Activated CD8-positive, alpha-beta memory T cell treated with anti-CD3 and anti-CD28 coated beads for 4 hours (primary cell): ENCODE measurements at places on chromosomes 3 and 15.

DNA sequence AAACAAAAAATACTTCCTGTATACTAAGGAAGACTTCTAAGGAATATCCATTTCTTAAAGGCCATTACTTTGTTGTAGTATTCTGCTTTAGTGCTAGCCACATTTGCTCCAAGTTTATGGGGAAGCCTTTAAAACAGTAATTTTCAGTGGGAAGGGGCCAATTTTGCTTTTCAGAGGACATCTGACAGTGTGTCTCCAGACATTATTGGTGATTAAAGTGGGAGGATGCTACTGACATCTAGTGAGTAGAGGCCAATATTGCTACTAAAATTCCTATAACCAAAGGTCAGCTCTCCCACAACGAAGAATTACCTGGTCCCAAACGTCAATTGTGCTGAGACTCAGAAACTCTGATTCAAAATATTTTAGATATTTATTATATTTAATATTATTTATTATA, 24.8 kb downstream of the SLC28A2 start:
- DNase-seq = no peak

DNA sequence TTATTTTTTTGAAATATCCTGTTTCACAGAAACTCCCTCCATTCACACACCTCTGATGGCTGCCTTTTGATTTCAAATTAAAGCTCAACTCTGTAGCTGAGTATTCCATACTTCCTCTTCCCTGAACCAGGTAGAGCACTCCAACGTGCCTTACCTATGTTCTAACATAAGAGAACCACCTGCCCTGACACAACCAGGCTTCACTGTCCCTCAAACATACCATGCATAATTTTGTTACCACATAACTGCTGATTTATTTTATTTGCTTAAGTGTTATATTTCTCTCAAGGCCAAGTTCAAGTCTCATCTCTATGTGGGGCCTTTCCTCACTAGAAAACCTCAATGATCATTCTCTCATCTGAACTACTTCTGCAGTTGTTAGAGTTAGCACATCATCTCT, 209.7 kb downstream of the P3H2 start:
- DNase-seq = no peak

DNA sequence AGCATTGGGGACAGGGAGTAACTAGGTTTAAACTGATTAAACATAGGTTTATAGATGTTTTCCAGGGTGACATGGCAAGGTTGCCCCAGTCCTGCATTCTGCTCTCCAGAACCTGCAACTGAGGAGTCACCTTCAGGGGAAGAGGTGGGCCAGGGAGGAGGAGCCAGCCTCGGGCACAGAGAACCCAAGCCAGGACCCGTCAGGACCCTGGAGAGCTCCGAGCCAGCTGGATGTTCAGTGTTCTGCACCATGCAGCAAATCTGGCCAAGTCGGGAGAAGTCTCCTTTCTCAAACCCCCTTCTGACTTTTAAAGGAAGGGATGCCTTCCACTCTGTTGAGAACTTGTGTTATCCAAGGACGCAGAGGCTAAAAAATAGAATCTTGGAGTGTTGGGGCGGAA, 62.1 kb upstream of the SLC6A11 start:
- DNase-seq = no peak

- no peak for DNase-seq
Observed at GRCh38 chr15:50968353-50968752, 59.9 kb downstream of the AP4E1 start.

- no peak for DNase-seq
Observed at GRCh38 chr3:73727854-73728253, 103.1 kb upstream of the PDZRN3 start.

- no peak for DNase-seq
Observed at GRCh38 chr3:12829404-12829803, 12.0 kb downstream of the RPL32 start.

GRCh38 chr3:45560281-45560971, 34.1 kb upstream of the LIMD1 start:
- no peak for DNase-seq

GRCh38 chr3:127860211-127860696, 37.9 kb upstream of the MGLL start:
- no peak for DNase-seq

DNA sequence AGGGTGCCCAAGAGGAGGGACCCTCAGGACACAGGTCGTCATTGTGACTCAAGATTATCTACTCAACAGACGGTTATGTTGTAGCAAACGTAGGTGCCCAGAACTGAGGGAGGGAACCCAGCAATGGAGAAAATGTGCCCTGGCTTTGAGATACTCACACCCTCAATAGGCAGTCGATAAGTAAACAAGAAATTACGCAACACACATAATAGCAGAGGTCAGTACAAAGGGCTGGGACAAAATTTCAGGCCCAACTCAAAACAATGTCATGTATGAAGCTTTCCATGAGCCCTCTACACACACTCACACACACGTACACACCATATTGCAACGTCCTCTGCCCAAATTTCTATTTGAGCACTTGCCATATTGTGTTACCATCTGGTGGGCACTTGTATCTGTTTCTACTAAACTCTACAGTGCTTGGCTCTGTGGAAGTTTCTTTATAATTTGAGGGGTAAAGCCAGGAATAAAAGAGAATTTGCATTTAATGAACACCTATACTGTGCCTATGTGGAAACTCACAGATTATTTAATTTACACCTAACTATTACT, 114.6 kb upstream of the TRIM42 start:
- DNase-seq = no peak

GRCh38 chr15:64249406-64249805, 86.6 kb upstream of the PPIB start:
- DNase-seq = no peak

DNA sequence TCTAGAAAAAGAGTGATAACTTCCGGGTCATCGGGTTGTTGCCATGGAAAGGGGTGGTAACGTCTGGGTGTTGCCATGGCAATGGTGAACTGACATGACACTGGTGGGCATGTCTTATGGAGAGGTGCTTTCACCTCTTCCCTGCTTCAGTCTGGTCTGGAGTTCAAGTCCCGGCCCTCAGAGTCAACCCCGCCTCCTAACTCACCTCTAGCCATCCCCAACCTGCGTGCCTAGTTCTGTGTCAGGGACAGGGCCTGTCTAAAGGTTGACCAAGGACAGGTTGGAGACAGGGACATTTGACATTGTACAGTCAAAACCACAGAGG, 96.0 kb downstream of the LSM3 start:
- DNase-seq = no peak

DNA sequence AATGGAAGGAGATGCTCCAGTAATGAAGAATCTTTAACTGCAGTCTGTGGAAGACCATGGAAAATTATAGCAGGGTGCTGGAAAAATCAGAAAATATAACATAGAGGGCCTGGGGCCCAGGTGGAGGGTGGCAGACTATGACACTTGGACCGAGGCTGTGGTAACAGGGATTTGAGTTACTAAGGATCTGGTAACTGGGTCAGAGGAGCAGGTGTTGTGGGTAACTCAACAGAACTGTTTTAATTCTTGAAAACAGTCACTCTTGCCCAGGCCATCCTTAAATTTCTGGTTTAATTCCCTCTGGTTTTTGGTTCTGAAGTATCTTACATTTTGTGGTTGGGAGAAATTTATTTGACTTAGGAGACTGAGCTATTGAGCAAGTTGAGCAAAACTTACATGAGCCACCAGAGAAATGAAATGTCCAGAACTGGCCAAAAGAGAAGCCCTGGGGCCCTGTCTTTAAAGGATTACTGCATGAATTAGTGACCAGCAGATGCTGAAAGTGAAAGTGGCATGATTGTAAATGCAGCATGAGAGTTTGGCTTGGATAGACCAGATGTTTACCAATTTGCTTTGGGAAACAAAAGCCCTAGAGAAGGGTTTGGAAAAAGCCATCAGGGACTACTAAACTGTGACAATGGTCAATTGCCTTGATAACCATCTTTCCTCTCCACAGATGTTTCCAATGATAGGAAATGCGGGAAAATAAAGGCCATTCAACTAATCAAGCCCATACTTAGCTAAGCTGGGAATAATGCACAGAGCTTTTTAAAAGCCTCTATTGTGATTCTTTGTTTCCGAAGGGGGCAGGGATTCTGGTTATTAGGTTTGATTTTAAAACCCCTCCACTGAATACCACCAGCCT, 374.9 kb upstream of the TGFBR2 start:
- DNase-seq = no peak

DNA sequence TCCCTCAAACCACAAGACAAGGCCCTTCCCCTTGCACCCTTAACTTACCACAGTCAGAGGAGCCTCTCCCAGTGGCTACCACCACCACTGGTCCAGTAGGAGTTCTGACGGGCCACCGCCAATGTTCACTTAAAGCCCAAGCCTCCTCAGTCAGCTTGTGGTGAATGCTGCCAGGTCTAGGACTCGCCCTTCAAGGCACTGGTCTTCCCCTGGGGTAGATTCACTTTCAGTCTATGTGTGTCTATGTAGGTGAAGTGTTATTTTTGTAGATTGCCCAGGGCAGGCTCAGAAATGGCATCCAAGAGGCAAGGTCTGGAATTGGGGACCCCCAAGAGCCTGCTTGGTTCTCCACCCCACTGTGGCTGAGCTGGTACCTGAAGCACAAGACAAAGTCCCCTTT, 15.4 kb upstream of the CASR start:
- DNase-seq = no peak

GRCh38 chr15:88661761-88662556, 23.1 kb downstream of the ISG20 start:
- no peak for DNase-seq

DNA sequence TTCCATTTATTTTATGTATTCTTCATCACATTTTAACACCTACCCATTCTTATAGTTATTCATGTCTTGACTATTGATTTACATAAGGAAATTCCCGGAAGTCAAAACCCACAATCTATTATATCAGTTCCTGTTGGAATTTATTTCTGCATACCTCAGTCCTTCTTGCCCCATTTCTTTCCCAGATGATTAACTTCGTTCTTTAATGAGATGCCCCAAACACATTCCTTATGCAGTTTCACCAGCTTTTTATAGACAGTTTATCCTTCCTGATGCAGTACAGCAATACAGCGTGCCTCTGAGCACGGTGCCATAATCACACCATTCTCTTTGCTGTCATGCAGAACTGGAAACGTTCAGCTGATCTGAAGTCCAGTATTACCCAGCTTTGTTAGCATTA, 175.8 kb upstream of the NANOGP8 start:
- no peak for DNase-seq
